ENCODE measurements at places on chromosomes 5 and 9.

DNA sequence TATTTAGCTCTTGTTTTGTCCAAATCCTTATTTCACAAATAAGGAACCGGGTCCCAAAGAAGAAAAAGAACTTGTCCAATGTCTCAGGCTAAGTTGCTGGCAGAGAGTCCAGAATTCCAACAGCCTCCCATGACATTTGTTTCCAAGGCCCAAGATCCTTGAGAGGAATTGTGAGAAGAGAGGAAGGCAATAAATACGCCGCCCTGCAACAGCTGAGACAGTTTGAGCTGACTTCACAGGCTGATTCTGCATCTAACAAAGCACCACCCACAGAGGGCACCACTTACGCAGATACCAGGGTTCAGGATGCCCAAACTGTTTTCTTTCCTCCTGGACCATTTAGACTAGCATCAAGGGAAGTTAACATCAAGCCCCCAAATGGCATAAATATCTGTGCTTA, 211.3 kb downstream of the FAM114A2 start:
- peak; percentile 40 for DNase-seq

DNA sequence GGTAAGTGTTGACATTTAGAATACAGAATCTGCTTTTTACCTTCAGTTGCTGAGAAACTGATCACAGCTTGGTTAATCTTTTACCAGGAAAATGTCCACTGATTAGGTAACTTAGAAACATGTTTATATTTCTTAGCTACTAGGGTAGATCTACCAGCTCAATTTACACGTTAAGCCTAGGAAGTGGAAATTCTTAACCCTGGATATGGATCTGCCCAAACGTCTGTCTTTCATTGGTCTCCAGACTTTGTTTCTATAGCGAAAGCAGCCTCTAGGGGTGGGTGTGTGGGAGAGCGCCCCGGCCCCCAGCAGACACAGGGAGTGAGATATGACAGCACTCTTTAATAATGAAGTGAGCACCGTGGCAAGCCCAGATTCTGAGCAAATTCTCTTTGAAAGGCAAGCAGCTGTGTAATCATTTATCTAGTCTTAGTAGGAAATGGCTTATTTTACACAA, 141.6 kb upstream of the ZNF608 start:
- DNase-seq: no peak

DNA sequence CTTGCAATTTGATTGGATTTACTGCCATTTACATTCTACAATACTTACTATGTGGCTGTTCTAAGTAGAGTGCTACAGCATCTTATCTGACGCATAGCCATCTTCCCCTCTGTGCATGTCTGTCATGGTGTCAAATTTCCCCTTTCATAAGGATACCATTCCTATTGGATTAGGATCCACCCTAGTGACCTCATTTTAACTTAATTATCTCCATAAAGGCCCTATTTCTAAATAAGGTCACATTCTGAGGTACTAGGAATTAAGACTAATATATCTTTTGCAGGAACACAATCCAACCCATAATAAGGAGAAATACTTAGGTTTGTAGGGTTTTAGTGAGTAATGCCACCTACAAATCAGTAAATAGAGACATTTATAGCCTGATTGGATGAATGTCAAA, 268.0 kb downstream of the ADAMTSL1 start:
- DNase-seq: no peak

DNA sequence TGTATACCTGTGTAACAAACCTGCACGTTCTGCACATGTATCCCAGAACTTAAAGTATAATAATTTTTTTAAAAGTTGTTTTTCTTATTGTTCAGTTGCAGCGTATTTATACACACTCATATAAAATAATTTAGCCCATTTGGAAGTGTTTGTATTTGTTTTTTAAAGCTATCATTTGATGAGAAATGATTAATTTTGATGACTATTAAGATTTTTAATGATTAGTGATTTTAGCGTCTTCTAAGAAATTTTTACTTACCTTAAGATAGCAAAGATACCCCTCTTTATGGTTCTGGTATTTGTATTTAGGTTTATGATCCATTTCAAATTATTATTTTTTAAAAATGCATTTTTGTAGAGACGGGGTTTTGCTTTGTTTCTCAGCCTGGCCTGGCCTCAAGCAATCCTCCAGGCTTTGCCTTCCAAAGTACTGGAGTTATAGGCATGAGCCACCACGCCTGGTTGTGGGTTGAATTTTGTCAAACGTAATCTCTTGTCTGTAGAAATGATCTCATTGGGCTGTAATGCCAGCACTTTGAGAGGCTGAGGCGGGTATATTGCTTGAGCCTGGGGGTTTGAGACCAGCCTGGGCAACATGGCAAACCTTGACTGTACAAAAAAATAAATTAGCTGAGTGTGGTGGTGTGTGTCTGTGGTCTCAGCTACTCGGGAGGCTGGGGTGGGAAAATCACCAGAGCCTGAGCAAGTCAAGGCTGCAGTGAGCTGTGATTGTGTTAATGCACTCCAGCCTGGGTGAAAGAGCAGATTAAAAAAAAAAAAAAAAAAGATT, 26.9 kb downstream of the CSNK1G3 start:
- DNase-seq: peak; percentile 37

DNA sequence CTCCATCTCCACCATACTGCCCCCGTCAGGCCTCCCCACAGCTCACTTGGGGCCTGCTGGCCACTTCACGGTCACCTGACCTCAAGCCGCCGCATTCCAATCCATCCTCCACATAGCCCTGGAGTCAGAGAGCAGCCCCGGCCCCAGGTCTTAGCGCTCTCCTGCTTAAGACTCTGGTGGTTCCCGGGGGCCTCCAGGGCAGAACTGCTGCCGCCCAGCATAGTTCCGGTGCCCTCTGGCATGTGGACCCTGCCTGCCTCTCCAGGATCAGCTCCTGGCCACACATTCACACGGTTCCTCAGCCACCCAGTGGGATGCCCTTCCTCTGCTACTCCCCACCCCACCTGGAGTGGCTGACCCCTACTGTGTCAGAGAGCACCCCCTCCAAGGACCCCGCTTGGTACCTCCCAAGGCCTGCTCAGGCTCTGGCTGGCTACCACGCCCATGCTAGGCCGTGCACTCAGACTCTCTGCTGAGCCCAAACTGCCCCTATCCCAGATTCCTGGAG, 8.7 kb downstream of the PHYKPL start:
- no peak for DNase-seq

- DNase-seq: no peak
Observed at GRCh38 chr9:98688710-98689495, 19.8 kb downstream of the GABBR2 start.

- peak; percentile 57 for DNase-seq
Observed at GRCh38 chr5:60163762-60164161, 270.2 kb upstream of the PDE4D start.

GRCh38 chr9:137978262-137978714, 100.7 kb downstream of the CACNA1B start:
- no peak for DNase-seq

DNA sequence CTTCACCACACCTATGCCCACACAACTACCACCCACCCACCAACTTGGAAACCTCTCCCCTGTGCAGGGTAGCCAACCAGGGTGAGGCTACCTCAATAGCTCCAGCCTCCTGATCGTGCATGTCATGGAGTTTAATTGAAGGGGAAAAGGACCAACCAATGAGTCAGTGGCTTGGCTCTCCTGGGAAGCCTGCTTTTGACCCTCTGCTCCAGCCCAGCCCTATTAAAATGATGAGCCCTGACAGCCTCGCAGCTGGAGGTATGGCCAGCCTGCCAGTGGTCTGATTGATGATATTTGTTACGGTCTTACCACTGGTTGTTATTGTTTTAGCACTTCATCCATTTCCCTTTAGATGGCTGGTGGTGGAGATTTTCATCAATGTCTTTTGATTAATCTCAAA, 280.4 kb downstream of the SH3GL2 start:
- no peak for DNase-seq

DNA sequence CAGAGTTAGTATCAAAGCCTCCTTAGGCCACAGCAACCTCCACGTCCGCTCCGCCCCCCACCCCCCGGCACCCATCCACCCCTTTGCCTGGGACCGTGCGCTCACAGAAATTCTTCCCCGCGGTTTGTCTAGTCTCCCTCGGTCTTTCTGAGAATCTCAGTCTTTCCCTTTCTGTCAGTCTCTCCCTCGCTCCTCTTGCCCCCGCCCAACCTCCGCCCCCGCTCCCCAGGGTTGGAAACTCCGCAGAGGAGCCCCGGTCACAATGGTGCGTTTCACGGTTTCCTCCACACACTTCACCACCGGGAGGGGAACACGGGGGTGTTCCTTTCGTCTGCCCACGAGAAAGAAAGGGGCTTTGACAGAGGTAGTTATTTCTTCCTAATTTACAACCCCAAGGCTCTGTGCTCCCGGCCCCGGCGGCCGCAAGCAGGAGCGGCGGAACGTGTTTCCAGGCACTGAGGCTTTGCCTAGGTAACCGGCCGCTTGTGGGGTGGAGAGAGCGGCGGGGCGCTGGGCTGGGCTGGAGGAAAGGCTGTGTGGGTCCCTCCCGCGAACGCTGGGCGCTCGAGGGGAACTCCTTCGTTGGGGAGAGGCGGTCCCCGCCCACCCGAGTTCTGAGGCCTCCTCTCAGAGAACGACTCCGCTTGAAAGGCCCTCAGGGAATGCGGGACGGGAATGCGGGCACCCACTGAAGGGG, 2.1 kb downstream of the NR4A3 start:
- peak; percentile 52 for DNase-seq

DNA sequence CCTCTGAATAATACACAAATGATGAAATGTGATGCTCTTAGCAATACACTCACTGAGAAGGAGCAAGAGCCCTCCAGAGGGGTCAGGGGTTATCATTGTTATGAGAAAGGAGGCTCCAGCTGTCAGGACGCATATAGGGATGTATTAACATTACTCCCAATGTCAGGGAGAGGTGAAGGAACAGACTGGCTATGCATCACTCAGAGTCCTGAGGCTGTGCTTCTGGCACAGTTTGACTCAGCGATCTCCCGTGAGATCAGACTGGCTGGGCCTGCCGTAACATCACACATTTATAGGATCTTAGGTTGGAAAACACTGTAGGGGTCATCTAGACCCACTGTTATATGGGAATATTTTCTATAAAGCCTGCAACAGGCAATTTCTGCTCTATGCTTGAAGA, 226.5 kb upstream of the GLRA1 start:
- DNase-seq: peak; percentile 6

DNA sequence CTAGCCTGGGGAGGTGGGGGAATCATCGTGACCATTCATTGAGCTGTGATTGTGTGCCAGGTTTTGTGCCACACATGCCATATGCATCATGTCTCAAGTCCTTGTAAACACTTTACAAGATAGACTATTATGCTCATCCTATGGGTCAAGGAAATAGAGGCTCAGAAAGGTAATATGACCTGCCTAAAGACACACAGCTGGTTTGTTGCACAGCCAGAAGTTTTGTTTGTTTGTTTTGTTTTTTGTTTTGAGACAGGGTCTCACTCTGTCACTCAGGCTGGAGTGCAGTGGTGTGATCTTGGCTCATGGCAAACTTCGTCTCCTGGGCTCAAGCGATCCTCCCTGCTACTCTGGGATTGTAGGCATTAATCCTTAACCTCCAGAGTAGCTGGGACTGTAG, 21.4 kb upstream of the CRB2 start:
- no peak for DNase-seq

DNA sequence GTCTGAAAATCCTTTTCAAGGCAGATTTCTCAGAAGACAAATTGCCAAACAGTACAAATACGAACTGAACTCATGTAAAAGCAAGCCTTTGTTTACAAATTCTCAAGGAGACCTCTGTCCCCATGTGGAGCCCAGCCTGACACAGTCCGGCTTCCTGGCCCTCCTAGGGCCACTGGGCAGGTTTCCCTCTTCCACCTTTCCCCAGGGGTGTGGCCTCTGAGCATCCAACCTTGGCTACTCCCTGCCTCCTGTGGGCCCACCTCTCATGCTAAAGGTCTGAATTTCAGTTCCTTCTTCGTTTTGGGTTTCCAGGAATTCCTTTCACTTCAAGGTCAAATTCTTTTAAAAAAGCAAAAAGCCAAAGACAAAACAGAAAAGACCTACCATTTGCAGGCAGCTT, 10.1 kb downstream of the DAP start:
- no peak for DNase-seq

DNA sequence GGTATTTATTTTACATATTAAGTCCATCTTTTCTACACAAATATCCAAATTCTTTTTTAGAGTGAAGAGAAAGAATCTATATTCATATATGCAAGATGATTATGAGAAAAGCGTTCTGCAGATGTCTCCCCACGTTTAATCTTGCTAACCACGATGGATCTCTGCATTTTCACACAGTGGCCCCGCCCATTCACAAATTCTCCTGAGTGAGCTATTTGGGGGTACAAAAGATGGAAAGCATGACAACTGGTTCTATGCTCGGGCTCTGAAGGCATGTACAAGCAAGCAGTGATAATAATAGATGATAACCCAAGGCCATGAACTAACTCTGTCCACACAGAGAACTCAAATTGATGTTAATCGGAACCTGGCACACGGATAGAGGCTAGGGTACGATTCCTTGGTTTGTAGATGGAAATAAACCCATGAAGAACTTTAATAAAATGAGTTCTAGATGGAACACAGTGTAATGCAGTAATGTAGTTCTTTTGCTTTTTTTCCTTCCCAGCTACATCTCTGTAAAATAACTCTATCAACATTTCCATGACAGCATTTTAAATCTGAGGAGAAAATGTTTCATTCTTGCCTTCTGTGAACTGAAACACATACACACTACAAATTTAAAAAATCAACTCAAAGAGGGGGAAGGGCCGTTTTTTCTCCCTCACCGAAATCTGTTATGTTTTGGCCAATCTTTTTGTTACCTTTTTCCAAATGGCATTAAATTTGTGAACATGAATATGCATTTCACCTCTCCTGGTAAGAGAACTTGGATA, 851.7 kb upstream of the DMAC1 start:
- DNase-seq: no peak

GRCh38 chr9:32399110-32399815, 14.8 kb downstream of the ACO1 start:
- DNase-seq: no peak

DNA sequence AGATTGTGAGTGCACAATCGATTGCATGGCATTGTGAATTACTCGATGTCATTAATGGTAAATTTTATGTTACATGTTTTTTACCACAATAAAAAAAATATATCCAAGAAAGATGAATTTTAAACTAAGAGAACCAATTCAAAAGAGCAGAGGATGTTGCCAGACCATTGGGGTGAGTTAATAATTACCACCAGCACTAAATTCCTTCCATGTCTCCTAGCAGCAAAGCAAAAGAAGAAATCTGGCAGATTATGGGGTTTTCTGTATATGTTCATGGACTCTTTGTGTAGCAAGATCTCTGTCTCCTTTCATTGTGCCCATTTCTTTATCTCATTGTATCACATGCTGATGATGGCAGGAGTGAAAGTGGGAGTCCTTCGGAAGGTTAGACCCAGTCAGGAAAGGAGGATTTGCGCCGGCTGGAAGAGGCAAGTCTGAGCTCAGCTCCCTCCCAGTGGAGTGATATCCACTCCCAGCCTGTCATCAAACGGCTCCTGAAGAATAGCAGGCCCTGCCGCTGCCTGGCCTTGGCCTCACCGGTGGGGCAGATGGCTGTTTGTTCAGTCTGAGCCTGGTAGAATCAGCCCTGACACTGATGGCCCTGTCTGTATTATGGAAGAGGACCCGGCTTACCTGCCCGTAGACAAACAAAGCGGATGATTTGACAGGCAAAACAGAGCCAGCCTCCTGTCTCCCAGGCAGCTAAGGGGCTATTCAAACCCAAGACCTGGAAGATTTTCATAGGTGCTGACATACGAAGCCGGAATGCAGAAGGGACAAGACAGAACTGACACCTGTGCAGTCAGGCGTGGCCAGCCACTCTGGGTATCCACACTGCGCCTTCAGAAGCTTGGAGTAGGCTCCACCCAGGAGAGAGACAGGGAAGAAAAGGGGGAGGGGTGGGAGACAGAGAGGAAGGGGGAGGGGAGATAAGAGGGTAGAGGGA, 21.9 kb upstream of the FOXE1 start:
- DNase-seq: no peak

Data from EL (cell line).